Stimulated activated CD4-positive, alpha-beta T cell treated with anti-CD3 and anti-CD28 coated beads, Interleukin-15, amount 100 ng/mL, for 1 hour (primary cell): ENCODE measurements at places on chromosomes 11 and 22.

GRCh38 chr11:34502949-34503348, 10.6 kb downstream of the ELF5 start:
- DNase-seq: no peak

DNA sequence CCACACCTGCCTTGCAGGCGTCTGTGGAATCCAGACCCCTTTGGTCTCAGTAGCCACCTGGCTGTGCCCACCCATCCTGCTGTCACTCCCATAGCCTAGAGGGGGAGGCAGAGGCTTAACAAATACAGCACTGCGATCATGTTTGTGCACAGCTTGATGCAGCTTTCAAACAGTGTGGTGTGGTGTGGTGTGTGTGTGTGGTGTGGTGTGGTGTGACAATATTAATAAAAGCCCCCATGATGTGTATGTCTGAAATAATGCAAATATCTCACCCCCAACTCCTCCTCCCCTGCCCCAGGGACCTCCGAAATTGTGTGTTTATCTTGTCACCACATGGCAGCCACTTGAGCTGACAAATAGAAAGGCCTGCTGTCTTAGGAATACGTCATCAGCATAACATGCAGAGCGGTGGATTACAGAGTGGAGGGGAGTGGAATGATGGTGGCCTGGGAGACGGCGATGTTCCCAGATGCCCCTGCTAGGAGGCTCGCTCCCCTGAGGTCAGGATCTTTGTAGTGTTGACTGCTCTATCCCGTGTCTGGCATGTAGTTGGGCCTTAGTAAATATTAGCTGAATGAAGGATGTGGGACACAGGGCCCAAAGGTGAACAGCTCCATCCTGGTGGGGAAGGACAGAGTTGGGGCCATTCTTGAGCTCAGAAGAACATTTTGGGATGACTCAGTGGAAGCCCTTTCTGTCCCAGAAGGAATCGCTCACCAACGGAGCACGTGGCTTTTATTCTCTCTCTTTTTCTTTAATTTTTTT, 2.8 kb downstream of the PDXP start:
- no peak for DNase-seq

DNA sequence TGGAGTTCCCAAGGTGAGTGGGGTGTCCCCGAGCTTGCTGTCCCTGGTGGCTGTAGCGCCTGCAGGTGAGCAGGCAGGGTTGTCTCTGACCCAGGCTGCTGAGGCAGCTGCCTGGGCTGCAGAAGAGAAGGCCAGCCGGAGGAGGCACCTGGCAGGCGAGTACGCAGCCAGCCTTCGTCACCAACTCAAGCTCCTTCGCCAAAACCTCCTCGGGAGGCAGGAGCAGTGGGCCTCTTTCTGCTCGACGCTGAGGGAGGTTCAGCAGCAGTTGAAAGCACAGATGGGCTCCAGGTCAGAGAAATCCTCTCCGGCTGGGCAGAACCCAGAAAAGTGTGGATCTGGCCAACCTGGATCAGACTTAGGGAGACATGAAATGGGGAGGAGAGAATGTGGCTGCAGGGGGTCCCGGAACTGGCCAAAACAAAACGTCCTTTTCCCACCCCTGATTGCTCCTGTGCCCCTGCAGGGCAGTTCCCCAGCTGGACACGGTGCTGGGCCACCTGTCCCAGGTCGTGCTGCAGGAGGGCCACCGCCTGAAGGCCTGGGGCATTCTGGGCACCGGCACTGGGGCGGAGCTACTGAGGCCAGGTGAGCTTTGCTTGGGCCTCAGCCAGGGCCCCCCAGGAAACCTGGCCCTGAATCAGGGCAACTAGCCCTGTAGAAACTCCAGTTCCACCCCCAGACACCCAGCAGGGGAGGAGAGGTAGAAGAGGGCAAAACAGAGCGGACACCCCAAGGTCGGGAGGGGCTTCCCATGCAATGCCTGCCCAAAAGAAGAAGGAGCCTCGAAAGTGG, 56.7 kb downstream of the BTG4 start:
- DNase-seq: no peak

DNA sequence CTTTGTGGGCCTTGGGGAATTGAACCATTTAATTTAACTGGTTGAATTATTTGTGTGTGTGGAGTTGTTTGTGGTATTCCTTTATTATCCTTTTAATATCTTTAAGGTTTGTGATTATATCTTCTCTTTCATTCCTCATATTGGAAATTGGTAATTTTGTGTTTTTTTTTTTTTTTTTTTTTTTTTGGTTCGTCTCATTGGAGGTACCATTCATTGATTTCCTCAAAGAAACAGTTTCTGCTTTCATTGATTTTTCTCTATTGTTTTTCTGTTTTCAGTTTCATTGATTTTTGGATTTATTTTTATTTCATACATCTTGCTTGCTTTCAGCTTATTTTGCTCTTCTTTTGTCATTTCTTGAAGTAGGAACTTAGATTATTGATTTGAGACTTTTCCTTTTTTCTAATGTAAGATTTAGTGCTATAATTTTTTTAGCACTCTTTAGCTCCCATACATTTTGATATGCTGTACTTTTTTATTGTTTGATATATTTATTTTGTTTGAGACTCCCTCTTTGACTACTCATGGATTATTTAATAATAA, 31.0 kb upstream of the MAPK1 start:
- no peak for DNase-seq

DNA sequence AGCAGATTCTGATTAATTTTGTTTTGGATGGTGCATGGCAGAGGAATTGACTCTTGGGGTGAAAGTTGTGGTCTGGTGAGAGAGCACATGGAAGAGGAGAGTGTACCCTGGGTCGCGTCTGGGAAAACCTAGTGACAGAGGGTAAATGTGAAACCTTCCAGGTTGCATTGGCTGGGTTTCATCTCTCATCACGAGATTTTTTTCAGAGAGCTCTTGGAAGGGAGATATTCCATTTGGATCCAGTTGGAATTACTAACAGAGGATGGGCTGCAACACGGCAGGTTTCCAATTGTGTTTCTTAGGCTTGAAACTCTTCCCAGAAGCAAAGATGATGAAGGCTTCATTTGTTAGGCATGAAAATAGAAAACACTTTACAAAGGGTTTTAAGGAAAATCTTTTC, 109.7 kb upstream of the MTMR2 start:
- DNase-seq: no peak

DNA sequence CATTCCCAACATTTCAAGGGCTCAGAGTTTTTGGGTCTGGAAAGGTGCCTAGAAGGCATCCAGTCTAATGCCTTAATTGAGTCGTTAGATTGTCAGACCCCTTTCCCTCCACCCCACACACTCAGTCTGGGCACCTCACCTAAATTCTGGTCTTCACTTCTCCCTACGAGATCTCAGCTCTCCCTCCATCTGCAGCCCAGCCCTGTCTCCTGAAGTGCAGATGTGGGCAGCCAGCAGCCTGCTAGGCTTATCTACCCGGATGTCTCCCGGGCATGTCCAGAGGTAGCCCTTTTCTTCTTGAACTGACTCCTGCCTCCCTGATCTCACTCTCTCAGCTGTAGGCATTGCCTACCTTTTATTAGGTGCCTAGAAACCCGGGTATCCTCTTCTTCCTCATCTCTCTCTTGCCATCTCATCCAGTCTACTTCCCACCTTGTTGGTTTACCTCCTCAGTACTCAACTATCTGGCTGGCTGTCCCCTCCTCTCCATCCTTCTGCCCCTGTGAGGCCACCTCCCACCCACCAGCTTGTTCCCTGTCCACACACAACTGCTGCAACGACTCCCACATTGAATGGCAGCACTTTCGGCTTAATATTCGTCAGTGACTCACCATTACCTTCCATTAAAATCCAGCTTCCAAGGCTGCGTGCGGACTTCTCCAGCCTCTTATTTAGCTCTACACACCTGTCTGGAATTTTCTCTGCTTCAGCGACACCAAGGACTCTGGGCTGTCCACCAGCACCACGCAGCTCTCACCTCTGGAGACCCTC, 6.2 kb downstream of the SEPTIN3 start:
- no peak for DNase-seq

GRCh38 chr11:111406589-111406988, 27.5 kb upstream of the POU2AF1 start:
- DNase-seq: no peak

GRCh38 chr11:113188371-113188834, 126.0 kb upstream of the TTC12 start:
- DNase-seq: no peak

DNA sequence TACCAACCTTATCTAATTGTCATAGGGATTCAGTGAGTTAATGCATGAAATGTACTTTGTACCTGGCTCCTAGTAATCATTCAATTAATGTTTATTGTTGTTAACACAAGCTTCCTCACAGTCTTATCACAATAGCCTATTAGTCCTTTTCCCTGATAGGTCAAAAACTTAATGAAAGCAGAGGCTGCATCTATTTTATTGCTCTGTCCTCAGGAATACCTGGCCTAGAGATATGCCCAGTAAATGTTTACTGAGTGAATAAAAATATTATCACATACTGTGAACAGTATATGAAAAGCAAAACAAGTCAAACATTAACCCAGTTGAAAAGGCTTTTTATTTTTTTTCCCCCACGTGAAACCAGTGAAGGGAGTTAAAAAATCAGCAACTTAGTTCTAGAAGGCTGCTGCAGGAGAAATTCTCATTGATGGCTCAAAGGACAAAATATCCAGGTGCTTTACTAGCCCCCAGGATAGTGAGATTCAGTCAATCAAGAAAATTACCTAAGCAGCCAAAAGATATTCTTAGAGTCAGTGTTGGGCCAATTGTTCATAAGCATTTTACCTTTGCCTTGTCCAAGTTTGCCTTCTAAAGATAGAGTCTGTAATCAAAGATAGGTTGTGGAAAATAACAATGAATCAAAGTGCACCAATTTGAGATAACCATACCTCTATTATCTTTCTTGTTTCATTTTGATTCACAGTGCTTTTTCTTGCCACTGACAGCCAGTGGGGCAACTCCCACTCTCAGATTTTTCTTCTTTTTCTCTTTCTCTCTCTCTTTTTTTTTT, 34.4 kb upstream of the SLC6A5 start:
- DNase-seq: no peak

DNA sequence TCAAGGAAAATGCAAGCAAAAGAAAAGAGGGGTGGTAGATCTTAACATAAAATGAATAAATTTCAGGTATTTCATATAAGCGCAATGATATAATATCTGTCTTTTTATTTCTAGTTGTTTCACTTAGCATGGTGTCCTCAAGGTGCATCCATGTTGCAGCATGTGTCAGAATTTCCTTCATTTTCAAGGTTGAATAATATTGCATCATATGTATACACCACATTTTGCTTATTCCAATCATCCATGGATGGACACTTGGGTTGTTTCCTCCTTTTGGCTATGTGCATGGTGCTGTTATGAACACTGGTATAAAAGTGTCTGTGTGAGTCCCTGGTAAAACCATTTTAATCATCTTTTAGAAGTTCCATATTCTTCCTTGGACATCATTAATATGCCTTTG, 7.0 kb upstream of the KDM4F start:
- DNase-seq: no peak

DNA sequence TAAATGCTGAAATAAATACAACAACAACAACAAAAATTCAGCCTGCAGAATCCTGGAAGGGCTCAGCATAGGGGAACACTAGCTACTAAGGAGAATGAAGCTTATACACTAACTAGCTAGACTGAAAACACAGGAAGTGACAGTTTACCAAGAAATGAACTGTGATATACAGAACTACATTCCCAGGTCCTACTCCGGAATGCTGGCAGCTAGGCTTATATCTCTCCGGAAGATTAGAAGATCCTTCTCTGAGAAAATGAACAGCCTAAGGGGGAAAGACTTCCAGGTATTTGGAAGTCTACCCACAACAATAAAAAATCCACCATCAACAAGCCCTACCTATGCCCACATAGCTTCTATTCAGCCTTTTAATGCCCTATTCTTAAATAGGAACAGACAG, 31.0 kb downstream of the CCDC34 start:
- no peak for DNase-seq

DNA sequence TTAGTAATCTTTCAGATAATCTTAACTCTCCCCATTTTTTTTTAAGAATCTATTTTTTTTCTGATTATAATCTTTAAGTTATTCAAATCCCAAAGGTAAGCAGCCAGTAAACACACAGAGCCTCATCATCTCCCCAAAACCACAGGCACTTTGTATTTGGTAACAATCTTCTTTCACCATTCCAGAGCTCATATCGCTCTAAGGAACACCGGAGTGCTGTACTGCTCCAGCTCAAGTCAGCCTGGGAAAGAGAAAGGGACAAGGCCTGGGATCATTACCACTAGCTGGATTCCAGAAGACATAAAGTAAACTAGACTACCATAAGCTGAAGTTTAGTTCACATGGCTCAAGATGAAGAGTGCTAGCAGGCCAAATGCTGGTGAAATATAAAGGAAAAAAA, 73.0 kb upstream of the APOA1 start:
- no peak for DNase-seq

DNA sequence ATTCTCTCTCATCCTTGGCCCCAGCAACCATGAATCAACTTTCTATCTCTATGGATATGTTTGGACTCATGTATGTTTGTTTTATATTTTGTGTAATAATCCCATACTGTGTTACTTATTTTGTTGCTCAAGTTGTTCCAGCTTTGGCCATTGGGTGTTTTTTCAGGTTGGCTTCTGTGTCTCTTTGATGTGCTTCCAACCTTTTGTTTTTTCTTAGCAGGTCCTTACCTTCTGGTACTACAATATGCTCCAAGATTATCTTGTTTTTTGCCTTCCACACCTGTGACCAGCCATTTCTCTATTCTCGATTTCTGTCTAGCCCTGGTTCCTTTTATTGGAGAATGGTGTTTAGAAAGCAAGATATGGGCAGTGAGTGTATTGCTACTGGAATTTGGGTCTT, 14.2 kb downstream of the GVQW3 start:
- no peak for DNase-seq

DNA sequence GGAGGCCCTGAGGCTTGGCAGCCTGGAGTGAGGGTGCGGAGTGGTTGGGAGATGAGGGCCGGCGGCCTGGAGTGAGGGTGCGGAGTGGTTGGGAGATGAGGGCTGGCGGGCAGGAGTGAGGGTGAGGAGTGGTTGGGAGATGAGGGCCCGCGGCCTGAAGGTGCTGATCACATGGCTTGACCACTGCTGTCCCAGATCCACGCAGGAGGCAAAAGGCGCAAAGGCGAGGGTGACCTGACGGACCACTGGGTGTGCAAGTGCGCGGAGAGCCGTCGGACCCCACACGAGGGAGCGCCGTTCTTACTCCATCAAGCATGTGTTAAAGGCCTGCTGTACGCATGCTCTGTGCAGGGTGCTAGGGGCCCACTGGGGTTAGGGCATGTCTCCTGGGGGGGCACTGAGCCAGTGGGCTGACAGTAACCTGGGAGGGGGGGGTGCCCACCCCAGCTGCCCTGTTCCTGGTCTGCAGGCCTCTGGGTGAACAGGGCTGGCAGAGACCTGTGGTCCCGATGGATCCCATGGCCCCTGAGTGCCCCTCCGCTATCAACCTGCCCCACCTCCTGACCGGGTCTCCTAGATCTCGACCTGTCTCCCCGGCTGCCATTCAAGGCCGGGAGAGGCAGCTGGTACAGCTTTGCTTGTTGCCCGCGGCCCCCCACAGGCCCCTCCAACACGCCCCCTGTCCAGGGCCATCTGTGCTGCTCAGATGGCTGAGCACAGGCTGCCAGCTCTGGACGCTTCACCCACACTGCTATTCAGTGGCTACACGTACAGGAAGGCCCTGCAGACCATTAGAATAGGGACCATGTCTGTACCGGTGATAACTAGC, 21.1 kb downstream of the MRGPRD start:
- DNase-seq: no peak

- no peak for DNase-seq
Observed at GRCh38 chr11:43952401-43953342, 10.2 kb downstream of the C11orf96 start.
